GM12864 (cell line): ENCODE measurements at places on chromosomes 12 and 14.
A peak's percentile ranks its signal among the peaks of the same experiment; 100 is the strongest.

DNA sequence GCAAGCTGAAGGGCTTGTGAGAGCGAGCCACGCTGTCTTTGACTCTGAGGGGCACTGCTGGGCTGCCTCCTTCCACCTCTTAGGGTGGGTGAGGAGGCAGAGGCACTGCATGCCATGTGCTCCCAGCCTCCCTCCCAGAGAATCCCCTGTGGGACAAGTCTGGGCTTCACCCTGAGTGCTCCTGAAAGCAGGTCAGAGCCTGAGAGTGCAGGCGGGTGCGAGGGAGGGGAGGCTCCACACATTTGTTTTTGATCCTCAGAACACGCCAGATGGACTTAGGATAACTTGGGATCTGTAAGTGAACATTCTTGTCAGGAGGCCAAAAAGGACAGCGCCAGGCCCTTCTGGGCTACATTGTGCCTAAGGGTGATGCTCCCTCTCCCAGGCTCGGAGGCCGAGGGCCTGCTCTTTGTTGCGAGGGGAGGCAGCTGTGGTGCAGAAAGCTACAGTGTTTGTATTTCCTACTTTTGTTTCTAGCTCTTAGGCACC, 155.4 kb downstream of the TMX1 start:
- no peak for DNase-seq

GRCh38 chr12:94560431-94561221, 89.7 kb downstream of the TMCC3 start:
- peak; percentile 43 for DNase-seq

DNA sequence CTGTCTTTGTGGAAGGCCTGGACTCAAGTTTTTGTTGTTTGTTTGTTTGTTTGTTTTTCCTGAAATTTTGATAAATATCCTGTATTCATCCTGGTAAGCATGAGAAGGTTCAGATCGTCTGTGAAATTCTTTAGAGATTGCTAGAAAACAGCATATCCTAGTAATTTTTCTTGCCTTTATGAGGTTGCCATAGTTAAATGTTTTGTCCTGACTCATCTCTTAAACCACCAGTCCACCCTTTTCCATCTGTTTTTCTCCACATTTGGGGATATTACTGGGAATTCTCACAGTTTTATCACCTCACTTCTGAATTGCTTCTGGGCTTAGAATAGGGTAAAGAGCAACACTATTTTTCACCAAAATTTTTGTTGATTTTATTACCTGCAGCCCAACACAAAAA, 248.3 kb downstream of the FBXL14 start:
- DNase-seq, result no peak

GRCh38 chr12:115763376-115763775, 514.1 kb downstream of the MED13L start:
- DNase-seq, result no peak

DNA sequence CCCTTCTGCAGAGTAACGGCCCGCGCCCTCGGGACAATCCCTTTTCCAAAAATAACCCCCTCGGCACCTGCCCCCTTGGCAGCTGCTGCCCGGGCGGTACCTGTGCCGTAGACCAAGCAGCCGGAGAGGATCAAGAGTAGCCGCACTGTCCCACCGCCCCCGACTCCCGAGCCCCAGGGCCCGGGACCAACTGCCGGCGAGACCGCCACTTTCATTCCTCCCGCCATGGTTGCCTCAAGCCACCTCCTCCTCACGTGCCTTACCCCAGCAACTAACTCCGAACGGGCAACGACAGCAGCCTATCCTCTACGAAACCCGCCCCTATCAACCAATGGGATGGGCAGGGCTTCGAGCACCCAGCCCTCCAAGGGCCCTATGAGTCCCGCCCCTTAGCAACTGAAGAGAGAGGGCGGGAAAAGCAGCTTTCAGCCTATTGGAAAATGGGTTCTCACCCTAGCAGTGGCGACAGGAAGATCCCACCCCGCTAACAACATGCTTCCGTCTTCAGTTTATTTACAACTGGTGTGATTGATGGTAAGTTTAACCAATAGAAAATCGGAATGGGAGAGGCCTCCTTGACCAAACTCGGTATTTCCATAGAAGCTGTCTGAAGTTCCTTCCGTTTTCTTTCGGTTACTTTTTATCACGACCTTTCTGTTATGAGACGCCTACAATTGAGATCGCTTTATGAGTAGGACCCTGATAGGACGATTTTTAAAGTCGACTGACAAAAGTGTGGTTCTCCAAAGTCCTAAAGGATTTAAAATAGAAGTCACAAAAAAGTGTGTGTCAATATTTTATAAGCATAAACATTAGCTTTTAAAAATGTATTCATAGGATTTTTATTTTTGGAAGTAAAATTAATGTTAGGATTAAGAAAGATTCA, at the start of gene NEMP1:
NEMP1 (minus strand) TSS at position 273 of the 886 bp plus-strand sequence; CDS start at position 227, 46 bp downstream.
- DNase-seq, result peak; percentile 100
